ENCODE measurements at places on chromosomes 3 and 15. TPM values are rescaled to one million over a fixed set of nuclear protein-coding genes. Genes with fewer than 3 reads are reported as not detected.

VPS18 gene
- total RNA-seq, result 16.2 TPM

CHL1 gene
- total RNA-seq, result not detected

EPB42 gene
- not detected for total RNA-seq

TTLL13 gene
- total RNA-seq, result 0.47 TPM

ATOSA gene
- total RNA-seq, result 96.1 TPM

Data from T-cell (primary cell).